ENCODE measurements at places on chromosomes 11 and 22.

GRCh38 chr22:30667107-30667493 lies 575 bp downstream of the DUSP18 start:
- DNase-seq: no peak

- peak; percentile 52 for DNase-seq
Observed at GRCh38 chr11:2672553-2673249, 27.1 kb downstream of the KCNQ1OT1 start.

DNA sequence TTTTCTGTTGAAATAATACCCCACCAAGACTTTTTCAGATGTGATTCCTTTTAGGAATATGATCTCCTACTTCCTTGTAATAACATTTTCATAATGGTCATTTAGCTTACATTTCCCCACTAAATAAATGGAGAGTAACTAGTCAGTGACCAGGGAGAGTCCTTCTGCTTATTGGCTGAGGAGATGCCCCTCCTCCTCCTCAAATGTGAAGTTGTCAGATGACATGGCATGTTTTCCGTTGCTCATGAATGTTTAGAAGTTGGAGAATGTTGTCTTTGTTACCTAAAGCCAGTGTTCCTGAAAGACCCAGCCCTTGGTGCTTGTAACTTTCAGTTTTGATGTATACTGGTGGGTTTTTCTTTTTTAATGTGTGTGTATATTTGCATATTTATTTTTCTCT lies 38.2 kb downstream of the CSRP3 start:
- no peak for DNase-seq

DNA sequence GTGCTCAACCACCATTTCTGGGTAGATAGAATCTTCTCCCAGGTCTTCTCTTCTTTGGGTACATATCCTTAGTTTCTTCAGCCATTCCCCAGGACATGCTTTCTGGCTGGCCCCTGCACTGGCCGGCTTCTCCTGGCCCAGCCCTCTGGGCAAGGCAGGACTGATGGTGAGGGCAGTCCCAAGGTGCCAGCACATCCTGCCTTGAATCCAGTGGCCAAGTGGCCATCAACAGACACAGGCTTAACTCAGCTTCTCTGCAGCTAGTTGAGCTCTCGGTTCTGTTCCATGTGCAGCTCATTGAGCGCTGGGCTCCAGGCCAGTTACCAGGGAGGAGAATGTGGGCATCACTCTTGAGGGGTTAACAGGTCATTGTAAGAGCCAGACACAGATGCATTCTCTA lies 17.6 kb downstream of the SMIM38 start:
- no peak for DNase-seq

GRCh38 chr11:64101461-64101860 lies 64.5 kb downstream of the MACROD1 start:
- DNase-seq: no peak
